ENCODE measurements at places on chromosomes 5 and 9. TPM values are rescaled to one million over a fixed set of nuclear protein-coding genes. Genes with fewer than 3 reads are reported as not detected.

- no peak for DNase-seq
These were observed 95.9 kb downstream of the UGCG start for GRCh38 chr9:111992523-111992922.

DNA sequence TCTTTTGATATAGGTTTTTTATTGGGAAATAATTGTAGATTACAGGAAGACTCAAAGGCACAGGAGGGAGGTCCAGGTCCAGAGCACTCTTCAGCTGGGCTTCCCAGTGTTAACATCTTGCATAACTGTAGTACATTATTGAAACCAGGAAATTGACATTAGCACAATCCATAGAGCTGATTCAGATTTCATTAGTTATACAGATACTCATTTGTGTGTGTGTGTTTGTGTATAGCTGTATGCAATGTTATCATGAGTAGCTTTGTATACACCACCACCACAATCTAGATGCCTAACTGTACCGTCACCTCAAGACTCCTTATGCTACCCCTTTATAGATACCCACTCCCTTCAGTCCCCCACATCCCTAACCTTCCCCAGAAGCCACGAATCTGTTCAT is 47.9 kb downstream of the SLC36A1 start:
- DNase-seq, result no peak

GRCh38 chr9:34964458-34964857 is 6.4 kb downstream of the PHF24 start:
- no peak for DNase-seq

LCNL1 gene
- total RNA-seq, result 18.3 TPM

DNA sequence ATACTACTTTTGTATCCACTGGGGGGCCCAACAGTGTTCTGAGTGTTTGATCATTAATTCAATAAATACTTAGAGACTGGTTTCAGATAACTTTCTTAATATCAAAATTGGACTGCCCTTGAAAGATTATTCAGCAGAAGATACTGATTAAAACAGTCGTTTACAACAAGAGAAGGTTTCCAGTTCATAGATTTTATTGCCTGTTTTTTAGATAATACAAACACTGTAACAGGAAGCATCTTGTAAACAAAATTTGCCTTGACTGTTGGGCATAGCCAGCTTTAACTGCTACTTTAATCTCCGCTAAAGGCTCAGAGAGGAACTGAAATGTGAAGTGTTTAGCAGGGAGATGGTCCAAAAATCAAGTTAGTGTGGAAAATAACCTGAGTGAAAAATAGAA is 1168.7 kb upstream of the NUDT12 start:
- DNase-seq, result no peak

POU5F2 gene
- 0.30 TPM for total RNA-seq

GRCh38 chr5:71891406-71891805 is 172.3 kb downstream of the CARTPT start:
- no peak for DNase-seq

- DNase-seq, result no peak
These were observed 349.6 kb downstream of the PDE4D start for GRCh38 chr5:59543821-59544442.

GRCh38 chr5:1304033-1304432 is 9.2 kb upstream of the TERT start:
- DNase-seq, result no peak

GRCh38 chr9:129900263-129901027 is 65.2 kb downstream of the USP20 start:
- DNase-seq, result no peak

DNA sequence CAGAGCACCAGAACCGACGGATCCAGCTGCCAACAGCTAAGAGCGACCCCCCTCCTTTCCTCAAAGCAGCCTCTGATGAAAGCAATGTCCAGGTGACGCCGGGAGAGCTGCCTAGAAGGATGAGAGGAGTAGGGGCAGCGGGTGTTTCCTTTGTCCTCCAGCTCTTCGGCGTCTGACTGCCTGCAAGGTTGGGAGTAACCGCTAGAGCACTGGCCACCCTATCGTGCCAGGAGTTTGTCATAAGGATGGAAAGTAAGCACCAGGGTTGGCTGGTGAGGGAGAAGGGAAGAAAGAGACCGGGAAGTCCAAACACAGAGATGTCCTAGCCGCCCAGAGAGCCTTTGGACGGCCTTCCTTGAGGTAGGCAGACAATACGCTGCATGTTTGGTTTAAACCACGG is 10.8 kb downstream of the MRPL36 start:
- DNase-seq, result no peak

NPM1 gene
- 420 TPM for total RNA-seq

DNA sequence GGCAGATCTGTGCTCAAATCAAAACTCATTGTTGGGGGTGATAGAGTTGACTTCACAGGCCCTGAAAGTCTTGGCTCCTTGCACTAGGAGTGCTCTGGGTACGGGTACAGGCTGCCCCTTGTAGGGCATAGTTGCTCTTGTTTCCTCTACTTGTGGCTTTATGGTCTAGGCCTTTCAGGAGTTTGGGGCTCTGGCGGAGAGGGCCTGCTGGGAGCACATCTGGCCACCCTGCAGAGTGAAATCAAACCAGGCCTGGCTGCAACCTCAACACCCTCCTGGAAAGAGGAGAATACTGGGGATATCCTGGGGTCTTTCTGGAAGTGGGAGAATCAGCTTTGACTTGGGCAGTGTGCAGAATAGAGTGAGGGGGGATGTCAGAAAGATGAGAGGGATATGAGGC is 1.5 kb downstream of the TGFBI start:
- no peak for DNase-seq

NR4A3 gene
- 4.1 TPM for total RNA-seq

DNA sequence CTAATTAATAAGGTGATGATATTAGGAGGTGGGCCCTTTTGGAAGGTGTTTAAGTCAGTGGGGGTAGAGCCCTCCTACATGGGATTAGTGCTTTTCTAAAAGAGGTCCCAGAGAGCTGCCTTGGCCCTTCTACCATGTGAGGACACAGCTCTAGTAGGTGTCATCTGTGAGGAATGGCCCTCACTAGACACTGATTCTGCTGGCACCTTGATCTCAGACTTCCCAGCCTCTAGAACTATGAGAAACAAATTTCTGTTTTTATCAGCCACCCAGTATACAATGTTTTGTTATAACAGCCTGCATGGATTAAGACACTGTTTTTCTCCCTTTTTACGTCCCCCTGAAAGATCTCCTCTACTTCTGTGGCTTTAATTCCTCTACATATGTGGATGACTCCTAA is 31.6 kb downstream of the ACER2 start:
- DNase-seq, result no peak

GRCh38 chr5:116579144-116579543 is 4.5 kb upstream of the SEMA6A start:
- DNase-seq, result no peak
